ENCODE measurements at places on chromosomes 11 and 22.

DNA sequence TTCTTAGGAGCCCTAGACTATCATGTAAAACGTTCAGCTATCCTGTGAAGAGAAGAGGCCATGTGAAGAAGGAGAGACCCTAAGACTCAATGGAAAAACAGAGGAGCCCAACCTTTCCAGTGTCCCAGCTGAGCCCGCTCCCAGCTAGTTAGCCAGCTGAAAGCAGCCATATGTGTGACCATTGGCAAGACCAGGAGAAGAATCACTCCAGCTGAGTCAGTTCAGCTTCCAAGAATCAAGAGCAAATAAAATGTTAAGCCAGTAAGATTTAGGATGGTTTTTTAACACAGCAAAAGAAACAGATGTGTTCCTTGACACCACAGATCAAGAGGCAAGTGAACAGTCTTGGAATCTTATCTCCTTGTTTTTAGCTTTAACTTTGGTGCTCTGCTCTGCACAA, 108.0 kb downstream of the CCDC81 start:
- DNase-seq = no peak

- no peak for DNase-seq
Measured at GRCh38 chr11:29051935-29052334, 943.7 kb downstream of the METTL15 start.

DNA sequence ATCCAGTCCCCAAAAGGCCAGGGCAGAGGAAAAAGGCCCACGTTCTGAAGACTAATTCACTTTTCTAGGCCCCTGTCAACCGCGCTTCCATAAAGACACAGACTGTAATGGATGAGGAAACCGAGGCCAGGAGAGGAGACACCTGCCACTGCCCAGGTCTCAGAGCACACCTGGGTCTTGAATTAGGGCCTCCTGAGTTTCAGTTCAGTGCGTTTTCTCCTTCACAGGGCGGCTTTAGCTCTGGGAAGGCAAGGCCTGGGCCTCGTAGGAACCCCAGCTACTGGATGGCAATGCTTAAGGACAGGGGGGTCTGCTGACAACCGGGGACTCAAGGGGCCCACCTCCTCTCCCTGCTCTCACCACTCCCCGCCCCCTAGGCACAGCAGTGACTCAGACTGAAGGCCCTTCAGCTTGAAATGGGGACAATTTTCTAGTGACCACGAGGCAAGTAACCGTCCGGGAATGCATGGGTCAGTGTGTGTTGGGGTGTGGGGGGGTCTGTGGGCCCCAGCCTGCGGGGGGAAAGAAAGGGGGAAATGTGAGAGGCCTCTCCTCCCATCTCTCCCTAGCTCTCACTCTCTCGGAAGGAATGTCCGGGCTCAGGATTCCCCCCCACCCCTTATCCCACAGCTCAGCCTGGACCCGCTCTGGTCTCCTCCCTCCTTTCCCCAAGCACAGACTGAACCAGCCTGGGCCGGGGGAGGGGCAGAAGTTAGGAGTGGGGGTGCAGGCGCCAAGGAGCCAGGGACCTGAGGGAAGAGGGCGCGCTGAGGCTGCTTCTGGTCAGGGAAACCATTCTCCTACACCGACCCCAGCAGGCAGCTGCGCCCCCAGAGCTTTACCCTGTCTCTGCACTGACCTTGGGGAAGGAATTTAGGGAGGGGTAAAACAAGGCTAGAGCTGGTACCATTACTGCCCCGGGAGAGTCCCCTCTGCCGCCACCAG, 17.2 kb downstream of the CREB3L1 start:
- DNase-seq = no peak

DNA sequence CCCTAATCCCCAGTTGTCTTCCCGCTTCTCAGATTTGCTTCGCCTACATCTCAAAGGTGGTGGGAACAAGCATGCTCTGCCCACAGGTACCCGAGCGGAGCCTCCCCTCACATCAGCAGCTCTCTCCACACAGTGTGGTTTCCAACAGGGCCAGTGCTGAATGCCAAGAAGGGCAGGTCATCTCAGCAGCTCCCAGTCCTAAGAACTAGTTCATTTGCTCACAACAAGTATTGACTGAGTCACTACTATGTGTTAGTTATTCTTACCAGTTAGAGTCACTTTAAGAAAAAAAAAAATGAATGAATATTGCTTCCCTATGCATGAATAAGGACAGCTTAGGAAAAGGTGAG, 66.2 kb downstream of the THAP12 start:
- no peak for DNase-seq

- DNase-seq = peak; percentile 52
Measured at GRCh38 chr22:17890245-17890671, 116.0 kb upstream of the BID start.

- DNase-seq = no peak
Measured at GRCh38 chr11:36419791-36420424, 90.2 kb downstream of the TRAF6 start.
